ENCODE measurements at places on chromosomes 13 and 19. TPM values are rescaled to one million over a fixed set of nuclear protein-coding genes. Genes with fewer than 3 reads are reported as not detected.

- DNase-seq, result no peak
Observed at GRCh38 chr13:59710416-59710815, 453.3 kb downstream of the DIAPH3 start.

The SWSAP1 gene
- 3.3 TPM for polyA plus RNA-seq

GRCh38 chr19:39017026-39017425 is 15.3 kb downstream of the FBXO27 start:
- no peak for DNase-seq

The SIGLECL1 gene
- not detected for polyA plus RNA-seq

- DNase-seq, result no peak
Observed at GRCh38 chr19:2578391-2578890, 102.5 kb downstream of the GADD45B start.

The PRMT1 gene
- polyA plus RNA-seq, result 241 TPM

GRCh38 chr19:4589579-4590410 is 30.3 kb upstream of the SEMA6B start:
- no peak for DNase-seq

DNA sequence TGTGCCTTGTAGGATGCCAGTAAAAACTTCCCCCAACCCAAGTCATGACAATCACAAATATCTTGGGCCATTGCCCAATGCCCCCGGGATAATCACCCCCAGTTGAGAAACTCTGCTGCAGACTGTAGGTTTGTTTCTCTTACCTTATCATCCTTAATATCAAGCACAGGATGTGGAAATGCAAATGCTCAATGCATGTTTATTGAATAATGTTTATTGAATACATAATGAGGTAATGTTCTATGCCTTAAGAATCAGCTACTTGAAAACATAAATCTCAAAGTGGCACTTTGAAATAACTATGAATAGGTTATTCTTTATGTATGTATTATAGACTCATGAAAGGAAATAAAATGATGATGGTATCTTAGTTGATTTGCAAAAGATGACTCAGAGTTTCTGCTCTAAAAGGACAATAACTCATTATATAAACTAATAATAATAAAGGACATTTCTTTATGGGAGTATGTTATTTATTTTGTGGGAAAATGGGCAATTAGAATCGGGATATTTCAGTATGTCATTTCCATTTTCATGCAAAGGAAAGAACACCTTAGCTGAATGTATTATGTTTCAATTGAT is 414.2 kb downstream of the EFNB2 start:
- no peak for DNase-seq

DNA sequence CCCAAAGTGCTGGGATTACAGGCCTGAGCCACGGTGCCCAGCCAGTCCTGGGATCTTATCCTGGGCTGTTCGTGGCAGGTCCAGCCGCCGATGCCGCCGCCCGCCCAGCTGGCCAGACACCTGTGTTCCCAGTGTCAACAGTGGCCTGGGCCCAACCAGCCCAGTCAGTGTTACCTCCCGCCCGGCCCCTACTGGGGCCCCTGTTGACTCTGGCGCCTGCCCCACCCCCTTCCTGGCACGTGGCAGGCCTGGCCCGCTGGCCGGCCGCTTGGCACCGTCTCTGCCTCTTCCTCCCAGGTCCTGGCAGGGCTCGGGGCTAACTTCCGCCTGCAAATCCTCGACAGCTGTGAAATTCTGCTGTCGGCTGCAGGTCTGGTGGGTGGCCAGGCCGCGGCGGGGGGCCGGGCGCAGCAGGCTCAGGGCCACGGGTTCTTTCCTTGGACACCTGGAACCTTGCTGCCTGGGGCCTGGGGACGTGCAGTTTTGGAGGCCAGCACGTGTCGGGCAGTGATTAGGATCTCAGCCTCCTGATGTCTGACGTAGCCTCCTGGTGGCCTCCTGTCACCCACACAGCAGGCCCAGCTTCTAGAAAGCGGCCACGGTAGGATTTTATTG is 9.1 kb downstream of the ARID3A start:
- DNase-seq, result no peak

The CEACAM21 gene
- polyA plus RNA-seq, result 1.1 TPM

DNA sequence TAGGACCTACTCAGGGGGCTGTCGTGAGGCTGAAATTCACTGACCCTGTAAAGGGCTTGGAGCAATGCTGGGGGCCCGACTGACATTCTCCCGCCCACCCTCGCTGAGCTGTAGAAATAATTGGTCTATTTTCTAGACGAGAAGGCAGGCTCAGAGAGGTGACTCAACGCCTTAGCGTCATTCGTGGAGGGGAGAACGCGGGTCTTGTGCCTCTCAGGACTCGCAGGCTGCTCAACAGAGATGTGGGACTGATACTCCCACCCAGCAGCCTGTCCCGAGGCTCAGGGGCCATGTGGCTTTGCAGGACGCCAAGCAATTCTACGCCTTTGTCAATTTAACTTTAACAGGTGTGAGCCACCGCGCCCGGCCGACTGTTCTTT is 23.6 kb upstream of the ASPDH start:
- no peak for DNase-seq

GRCh38 chr13:60417734-60418133 is 20.7 kb downstream of the TDRD3 start:
- DNase-seq, result no peak

DNA sequence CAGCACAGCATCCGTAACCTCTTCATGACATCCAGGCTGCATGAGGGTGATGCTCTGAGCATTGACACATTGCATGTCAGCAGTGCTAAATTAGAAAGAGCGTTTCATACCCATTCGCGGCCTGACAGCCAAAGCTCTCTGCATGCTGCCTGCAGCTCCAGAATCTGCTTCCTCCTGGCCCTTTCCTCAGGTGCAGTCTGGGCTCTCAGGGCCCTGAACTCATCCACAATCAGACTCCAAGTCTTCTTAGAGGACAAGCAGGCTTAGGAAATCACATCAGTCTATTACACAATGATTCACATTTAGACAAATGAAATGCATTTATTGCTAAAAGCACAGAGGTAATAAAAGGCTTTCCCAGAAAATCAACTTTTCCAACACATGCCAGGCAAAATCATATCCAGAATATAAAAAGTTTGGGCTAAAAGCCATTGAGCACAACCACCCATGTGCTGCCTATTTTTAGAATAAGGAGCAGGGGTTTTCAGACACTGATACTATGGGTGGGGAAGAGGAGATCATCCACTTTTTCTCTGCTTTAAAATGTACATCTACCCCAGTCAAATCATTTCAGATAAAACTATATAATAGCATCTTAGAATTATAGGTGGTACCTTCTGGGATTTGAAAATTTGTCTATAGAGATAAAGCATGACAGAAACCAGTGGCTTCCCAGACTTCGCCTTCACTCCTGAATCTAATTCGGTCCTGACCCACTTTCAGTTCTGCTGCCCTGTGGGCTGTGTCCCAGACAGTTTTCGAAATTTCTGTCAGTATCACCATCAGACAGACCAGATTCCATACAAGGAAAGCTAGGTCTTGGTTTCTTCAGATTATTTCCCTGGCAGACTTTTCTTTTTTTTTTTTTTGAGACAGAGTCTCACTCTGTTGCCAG is 109.3 kb downstream of the COL4A2 start:
- DNase-seq, result no peak

DNA sequence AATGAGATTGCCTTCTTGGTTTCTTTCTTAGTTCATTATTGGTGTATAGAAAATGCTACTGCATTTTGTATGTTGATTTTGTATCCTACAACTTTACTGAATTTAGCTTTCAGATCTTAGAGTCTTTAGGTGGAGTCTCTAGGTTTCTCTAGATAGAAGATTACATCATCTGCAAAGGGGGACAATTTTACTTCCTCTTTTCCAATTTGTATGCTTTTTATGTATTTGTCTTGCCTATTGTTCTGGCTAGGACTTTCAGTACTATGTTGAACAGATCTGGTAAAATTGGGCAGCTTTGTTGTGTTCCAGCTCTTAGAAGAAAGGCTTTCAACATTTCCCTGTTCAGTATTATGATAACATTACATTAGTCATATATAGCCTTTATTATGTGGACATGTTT is 101.0 kb upstream of the SPRY2 start:
- no peak for DNase-seq

GRCh38 chr13:26987486-26988013 is 184.1 kb downstream of the USP12 start:
- DNase-seq, result no peak

The EFNB2 gene
- polyA plus RNA-seq, result 125 TPM

GRCh38 chr19:3599776-3600187 is 6.9 kb downstream of the TBXA2R start:
- no peak for DNase-seq

The LHB gene
- polyA plus RNA-seq, result not detected

GRCh38 chr19:4389511-4390016 is 10.8 kb downstream of the SH3GL1 start:
- DNase-seq, result no peak

DNA sequence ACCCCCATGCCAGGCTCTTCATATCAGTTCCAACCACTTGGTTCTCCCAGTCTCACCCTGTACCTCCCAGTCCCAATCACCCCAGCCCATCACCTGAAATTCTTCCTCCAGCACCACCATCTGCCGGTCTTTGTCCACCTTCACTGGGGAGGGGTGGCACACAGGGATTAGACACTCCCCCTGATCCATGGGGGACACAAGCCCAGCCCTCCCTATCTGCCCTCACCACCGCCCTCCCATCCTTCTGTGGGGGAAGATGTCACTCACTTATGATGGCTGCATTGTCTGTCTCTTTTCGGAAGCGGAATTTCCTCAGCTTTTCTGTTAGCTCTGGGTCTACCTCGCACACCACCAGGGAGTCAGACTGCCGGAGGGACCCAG is 685 bp downstream of the GMFG start:
- no peak for DNase-seq

DNA sequence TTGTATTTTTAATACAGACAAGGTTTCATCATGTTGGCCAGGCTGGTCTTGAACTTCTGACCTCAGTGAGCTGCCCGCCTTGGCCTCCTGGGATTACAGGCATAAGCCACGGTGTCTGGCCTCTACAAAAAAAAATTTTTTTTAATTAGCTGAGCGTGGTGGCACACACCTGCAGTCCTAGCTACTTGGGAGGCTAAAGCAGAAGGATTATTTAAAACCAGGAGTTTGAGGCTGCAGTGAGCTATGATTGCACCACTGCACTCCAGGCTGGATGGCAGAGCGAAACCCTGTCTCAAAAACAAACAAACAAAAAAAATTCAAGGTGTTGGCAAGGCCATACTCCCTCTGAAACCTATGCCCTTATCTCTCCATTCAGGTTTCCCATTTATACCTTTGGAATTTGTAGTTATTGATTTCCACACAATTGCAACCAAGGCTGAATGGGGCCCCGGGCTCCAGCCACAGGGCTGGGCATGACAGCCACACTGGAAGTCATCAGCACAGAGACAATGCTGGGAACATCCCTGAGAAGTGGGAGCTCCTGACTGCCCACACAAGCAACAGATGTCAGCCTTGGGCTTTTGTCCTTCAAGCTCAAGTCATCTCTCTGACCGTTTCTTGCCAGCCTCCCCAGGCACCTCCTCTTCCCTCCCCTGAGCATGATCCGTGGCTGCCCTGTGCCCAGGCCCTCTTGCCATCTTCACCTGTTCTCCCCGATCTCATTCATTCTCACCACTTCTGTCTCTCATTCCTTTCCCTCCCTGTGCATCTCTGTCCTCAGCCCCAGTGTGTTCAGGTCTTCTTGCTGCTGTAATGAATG is 27.2 kb upstream of the CALM3 start:
- no peak for DNase-seq

The SLC7A9 gene
- 12.7 TPM for polyA plus RNA-seq

The LRRC63 gene
- 0.16 TPM for polyA plus RNA-seq

DNA sequence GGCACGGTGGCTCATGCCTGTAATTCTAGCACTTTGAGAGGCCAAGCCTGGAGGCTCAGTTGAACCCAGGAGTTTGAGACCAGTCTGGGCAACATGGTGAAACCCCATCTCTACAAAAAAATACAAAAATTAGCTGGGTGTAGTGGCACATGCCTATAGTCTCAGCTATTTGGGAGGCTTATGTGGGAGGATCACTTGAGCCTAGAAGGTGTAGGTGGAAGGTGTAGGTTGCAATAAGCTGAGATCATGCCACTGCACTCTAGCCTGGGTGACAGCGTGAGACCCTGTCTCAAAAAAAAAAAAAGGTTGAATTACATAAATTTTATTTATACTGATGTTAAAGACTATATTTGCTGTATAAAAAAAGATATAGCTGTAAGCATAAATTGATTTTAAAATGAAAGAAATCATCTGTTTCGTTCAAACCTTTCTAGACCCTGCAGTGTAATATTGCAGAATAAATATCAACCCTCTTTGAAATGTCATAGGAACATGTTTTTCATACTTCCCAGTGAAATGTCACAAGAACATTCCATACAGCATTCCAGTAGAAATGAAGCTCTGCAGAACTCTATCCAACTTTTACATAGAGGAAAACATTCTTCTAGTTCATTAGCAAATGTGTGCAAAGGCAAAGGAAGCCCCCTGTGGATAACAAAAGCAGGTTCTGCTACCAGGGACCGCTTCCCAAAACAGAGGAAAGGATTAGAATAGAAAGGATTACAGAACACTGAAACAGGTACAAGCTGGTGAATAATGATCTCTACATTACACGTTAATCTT is 76.0 kb downstream of the CAB39L start:
- no peak for DNase-seq

The ZNF793 gene
- polyA plus RNA-seq, result 38.0 TPM

DNA sequence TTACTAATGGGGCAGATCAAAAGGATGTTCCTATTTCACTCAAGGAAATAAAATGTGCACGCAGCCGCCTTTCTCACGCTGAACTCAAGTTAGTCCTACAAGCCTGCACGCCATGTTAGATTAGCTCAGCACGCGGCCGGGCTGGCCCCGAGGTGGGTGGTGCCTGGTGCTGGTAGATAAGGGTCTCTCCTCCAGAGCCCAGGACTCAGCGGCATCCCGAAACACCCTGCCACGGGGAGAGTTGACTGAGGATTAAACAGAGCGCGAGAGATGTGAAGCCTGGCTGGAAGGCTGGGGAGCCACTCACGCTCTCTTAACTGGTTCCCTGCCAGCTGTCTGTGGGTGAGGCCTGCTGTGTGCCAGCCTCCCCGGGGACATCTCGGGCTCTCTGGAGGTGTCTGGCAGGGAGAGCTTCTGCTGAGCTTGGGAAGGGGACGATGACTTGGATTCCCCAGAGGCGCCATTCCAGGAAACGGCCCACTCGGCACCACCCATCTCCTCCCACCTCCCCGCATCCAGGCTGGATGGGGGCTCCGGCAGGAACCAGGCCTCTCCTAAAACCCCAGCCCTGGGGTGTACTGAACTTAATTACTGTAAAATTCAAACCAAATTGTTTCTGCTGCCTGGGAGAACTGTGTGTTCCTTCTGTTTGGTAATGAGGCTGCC is 122.2 kb downstream of the KDM4B start:
- peak; percentile 31 for DNase-seq

The TTYH1 gene
- polyA plus RNA-seq, result 10.2 TPM

DNA sequence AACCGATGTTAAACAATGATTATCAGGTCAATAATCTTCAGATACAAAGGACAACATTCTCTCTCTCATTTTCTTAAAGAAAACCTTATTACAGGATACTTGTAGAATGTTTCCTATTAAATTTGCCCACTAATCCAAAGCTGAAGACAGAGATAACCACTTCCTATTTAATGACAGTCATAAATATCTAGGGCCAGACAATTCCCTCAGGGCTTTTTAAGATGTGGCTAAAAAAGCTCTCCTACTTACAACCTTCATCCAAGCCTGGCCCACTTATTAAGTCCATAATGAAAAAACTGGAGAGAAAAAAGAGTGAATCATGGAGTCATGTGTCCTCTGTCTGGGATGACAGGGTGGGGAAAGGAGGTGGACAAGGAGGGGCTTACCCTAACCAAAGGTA is 235.9 kb downstream of the KLF12 start:
- no peak for DNase-seq

All from left renal cortex interstitium (tissue), 4 donors.